ENCODE measurements at places on chromosomes 13 and 19. TPM values are rescaled to one million over a fixed set of nuclear protein-coding genes. Genes with fewer than 3 reads are reported as not detected.

KIRREL2 gene
- 3.0 TPM for total RNA-seq

CYP2A7 gene
- total RNA-seq, result not detected

ZNF99 gene
- not detected for total RNA-seq

CEACAM6 gene
- total RNA-seq, result not detected

C13orf46 gene
- total RNA-seq, result 4.6 TPM

MAP2K7 gene
- total RNA-seq, result 40.3 TPM

PCDH8 gene
- total RNA-seq, result not detected

FCER2 gene
- total RNA-seq, result 7.7 TPM

GRCh38 chr13:23652909-23653726 is 82.9 kb downstream of the TNFRSF19 start:
- DNase-seq, result no peak

GRCh38 chr13:30339738-30340330 is 32.5 kb upstream of the KATNAL1 start:
- DNase-seq, result no peak

- peak; percentile 27 for DNase-seq
These were observed 2.8 kb downstream of the SEMA6B start for GRCh38 chr19:4556597-4557127.

GRCh38 chr13:40074338-40074737 is 418.9 kb downstream of the COG6 start:
- DNase-seq, result no peak

DNA sequence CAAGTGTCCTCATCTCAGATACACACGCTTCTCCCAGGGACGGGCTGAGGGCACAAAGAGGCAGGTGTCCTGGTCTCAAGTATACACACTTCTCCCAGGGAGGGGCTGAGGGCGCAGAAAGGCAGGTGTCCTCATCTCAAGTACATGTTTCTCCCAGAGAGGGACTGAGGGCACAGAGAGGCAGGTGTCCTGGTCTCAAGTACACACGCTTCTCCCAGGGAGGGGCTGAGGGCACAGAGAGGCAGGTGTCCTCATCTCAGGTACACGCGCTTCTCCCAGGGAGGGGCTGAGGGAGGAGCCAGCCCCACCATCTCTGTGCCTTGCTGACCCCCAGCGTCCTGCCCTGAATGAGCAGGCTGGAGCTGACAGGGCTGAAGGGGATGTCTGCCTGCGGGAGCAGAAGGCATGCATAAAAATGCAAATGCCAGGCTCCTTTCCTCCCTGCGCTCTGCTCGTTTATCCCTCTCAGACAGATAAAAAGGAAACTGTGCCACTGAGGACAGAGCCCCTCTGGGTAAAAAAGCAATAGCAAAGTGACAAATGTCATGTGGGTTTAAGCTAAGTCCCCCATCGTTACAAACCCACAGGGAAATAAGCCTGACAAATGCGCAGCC is 96.1 kb upstream of the UQCRFS1 start:
- DNase-seq, result no peak

- DNase-seq, result no peak
These were observed 787.7 kb downstream of the UQCRFS1 start for GRCh38 chr19:28425046-28425931.

DNA sequence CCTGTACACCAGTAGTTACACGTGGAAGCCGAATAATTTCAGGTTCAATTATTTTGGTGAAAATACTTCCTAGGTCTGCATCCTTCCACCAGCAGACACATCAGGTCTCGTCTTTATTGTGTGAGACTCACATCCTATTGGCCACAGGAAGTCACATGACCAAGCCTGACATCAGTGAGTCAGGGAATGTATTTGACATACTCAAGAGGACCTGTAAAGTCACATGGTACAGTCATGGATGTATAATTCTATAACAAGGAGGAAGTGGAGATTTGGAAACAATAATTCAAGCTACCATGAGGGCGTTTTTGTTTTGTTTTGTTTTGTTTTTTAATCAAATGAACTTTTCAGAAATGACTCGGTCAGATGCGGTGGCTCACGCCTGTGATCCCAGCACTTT is 9.3 kb upstream of the HIF3A start:
- DNase-seq, result no peak

GRCh38 chr19:41308450-41309179 is 1.4 kb upstream of the CCDC97 start:
- peak; percentile 88 for DNase-seq

DNA sequence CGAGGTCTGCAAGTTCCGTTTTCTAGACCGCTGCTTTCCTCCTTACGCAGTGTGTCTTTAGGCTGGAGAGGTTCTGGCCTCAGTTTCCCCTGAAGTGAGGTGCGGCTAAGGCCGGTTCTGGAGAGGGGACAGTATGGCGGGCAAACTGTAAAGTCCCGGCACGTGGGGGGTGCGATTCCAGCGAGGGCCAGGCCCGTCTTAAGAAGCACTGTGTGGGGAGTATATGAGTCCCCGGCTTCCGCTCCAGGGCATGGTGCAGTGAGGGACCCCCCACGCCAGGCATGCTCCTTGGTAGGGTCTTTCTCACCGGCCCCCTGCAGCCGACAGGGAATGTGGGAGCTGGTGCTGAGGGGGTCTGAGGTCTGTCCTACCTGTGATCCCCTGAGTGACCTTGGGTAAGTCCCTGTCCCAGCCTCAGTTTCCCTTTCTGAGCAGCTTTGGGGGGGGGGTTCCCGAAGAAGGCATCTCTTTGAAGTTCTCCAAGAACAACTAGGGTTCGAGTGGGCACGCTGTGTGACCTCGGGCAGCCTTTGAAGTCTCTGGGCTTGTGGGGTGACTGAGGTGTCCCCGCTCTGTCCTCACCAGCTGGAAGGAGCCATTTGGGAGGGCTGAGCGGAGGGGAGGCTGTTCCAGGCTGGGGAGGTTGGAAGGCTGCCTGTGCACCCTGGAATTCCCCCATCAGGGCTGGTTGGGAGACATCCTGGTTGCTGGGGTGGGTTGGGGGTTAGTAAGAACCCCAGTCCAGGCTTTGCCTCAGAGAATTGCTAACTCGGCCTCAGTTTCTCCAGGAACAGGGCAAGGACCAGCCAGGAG is 1.5 kb downstream of the NFIC start:
- DNase-seq, result no peak

DNA sequence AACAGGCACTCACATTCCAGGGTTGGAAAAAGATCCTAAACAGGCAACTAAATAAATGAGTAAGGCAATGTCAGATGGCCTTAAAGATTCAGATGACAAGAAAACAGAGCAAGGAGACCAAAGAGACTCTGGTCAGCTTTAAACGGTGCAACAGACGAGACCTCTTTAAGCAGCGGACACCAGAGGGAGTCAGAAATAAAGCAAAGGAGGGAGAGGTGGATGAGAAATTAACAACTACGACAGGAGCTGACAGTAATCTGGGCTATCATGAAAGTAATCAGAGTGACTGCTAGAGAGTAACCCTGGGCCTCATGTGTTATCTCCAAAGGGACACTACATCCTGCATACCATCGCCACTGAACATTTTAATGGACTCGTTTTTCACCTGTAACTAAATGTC is 1.1 kb downstream of the ZNF550 start:
- DNase-seq, result no peak

- peak; percentile 75 for DNase-seq
These were observed 45.6 kb upstream of the UBE2L5 start for GRCh38 chr13:30376426-30377311.

GRCh38 chr13:82070416-82070815 is 1729.5 kb upstream of the SPRY2 start:
- no peak for DNase-seq

DNA sequence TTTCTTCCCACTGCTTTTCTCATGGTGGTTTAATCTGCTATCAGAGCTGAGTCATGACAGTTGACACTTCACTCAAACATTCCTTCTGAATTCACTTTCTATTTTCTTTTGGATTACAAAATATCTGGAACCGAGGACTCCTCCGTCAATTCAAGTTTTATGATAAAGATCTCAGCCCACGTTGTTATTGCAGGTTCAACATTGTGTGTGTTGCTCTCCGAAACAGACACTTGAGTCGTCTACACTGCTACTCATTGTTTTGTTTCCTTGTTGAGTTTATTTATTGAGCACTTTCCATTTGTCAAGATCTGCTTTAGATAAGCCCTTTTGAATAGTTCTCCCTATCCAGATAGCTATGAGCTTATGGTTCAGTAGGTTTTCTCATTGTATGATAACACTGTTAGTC is 636.1 kb upstream of the GPC6 start:
- no peak for DNase-seq

DNA sequence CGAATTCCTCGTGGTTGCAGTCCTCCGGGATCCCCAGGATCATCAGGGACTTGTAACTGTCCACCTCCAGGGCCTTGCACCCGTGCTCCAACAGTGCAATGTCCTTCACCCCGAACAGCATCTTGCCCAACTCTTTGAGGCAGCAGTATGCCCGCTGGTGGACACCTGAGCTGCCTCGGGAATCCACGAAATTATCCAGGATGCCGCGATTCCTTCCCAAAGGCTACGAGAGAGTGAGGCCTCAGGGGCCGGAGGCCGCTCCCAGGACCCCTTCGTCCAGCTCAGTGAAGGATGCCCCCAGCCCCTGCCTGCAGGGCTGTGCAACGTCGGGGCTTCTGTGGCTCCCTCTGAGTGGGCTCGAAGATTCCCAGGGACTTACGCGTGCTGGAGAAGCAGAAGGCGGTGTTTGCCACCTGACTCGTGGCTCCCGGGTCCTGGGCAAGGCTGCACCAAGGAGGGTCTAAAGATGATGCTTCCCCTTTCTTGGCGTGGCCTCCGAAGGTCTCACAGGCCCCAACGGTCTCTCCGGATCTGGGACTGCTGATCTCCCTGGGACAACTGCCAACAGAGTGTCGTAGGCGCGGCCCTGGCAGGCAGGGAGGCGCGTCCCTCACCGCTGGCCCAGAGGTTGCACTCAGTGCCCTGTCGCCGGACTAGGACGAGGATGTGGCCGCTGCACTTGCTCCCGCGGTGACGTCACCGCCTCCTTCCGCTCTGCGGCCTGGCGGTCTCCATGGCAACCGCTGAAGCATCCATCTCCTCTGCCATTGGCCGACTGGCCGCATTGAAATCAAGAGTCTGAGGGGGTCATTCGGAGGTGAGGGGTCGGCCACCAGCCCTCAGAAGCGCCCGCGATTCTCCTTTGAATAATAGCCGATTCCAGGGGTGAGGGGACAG is at the start of gene PNMA8C:
Gene PNMA8C (minus strand): TSS at position 698 of the 897 bp plus-strand sequence. CDS start 577 bp downstream, at position 121.
- peak; percentile 70 for DNase-seq

DNA sequence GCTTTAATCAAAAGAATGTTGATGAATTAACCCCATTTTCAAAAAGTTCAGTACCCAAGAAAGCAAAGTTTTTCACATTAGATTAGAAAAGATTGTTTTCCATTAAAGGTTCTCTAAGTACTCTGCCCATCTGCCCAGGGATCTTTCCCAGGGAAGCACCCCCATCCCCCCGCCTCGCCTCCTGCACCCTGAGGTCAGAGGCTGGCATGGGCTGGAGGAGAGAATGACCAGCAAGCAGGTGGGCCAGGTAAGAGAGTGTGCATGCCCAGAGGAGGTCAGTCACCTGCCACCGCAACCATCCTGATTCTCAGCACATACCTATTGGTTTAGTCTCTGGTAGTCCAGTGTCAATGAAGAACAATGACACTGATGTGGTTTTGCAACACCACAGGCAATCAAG is 279.4 kb upstream of the ZNF507 start:
- no peak for DNase-seq

DNA sequence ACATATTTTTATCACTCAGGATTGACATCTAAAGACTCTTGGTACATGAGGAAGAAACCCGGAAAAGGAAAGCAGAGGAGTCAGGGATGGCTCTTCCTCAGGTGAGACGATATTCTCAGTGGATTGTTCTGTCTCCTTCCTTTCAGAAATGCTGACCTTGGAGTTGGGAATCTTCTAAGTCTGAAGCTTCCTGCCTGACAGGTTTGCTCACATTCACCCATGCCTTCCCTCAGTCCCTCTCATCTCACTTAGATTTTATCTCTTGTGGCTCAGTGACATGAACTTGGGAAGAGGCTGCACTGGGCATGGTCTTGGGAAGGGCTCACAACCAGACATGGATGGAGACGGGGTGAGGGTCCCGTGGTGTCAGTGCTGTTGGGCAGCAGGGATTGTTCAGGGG is 6.7 kb downstream of the ZNF525 start:
- DNase-seq, result no peak

DNA sequence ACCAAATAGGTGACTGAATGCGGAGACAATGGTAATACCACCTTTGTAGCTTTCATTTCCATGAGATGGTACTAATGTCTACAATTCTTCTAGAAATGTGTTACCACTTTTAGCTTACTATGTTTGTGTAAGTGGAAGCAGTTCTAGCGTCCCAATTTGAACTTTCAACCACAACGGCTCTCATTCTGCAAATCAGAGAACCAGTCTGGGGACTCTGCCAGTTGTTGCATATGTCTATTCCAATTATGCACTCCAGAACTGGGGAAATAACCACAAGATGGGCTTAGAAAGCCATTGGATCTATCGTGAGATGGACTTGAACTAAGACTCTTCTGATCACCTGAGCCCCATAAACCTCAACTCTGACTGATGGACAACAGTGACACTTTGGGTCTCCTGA is 862.3 kb downstream of the SLITRK1 start:
- no peak for DNase-seq

DNA sequence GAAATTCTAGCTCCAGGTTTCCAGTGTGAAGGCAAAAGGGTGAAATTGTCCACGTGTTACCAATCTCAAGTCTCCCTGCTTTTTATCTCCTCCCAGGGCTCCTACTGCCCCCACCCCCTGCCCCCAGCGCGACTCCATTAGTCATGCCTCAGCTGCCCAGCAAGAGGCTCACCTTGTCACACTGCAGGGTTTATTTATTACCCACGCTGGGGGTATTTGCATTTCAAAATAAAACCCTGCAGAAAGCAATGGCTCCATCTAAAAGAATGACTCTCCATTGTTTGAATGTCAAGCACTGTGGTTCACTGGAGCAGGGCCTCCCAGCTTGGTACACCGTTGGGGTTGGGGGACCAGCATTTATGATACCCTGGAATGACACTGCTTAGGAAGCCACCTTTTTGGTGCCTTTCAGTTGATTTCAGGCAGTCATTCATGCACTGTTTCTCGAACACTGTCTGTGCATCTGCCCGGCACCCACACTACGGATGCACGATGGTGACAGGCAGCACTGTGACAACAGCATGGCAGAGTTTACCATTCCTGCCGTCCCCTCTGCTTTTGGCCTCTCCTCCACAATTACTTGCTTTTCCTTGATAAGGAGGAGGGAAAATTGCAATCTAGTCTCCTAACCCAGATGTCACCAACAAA is 9.9 kb upstream of the POP4 start:
- no peak for DNase-seq

DNA sequence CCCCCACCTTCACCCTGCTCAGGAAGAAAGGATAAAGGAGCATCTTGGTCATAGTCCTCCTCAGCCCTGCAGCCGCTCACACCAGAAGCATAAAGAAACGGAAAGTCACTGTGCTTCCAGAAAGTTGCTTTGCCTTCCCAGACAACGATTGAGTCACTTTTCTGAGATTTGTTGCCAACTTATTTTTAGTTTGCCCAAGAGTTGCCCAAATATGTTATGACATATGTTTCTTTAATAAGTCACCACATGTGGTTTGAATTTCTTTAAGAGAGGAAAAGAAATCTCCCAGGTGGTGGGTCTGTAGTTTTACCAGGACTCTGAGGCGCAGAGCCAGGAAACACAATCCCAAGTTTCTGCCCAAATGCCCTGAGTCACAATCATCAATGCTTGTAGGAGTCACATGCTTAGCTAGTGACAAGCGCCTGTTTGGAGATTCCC is 63.4 kb upstream of the LRCH1 start:
- no peak for DNase-seq

- DNase-seq, result no peak
These were observed 2.8 kb downstream of the THAP8 start for GRCh38 chr19:36051236-36051635.

All from activated T-cell treated with anti-CD3 and anti-CD28 coated beads, Interleukin-2, amount 50 U/mL, for 72 hours (primary cell).